Osteoblast (primary cell): ENCODE measurements at places on chromosomes 7 and 10. TPM values are rescaled to one million over a fixed set of nuclear protein-coding genes. Genes with fewer than 3 reads are reported as not detected.

The TRPV5 gene
- total RNA-seq, result not detected in 2 replicates

The EPHB4 gene
- total RNA-seq, result 41.8 and 47.0 TPM in 2 replicates

The STAG3 gene
- total RNA-seq, result 0.59 and 1.4 TPM in 2 replicates

The DDC gene
- total RNA-seq, result not detected in 2 replicates

The INA gene
- 0.29 and 0.36 TPM in 2 replicates for total RNA-seq

DNA sequence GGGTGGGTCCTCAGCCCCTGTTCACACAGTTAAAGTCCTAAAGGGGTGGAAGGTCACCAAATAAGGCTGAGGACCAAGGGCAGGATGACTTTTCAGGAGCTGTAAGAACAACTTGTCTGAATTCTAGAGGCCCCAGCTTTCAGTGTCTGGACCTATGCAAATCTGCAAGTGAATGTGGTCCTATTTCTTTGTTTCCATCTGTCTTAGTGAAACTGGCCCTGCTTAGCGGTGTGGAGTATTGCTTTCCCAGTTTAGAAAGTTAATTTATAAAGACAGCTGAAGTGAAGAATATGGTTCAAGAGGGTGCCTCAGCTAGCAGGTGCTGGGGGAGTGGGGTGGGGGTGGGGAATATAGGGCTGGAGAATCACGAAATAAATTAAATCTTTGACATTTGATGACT is 40.1 kb downstream of the HHEX start:
- no peak for DNase-seq
